ENCODE measurements at places on chromosomes 4 and X. TPM values are rescaled to one million over a fixed set of nuclear protein-coding genes. Genes with fewer than 3 reads are reported as not detected.
A peak's percentile ranks its signal among the peaks of the same experiment; 100 is the strongest.

The FREM3 gene
- not detected for polyA plus RNA-seq

The SHISA3 gene
- 0.09 TPM for polyA plus RNA-seq

The MAGED4 gene
- not detected for polyA plus RNA-seq

DNA sequence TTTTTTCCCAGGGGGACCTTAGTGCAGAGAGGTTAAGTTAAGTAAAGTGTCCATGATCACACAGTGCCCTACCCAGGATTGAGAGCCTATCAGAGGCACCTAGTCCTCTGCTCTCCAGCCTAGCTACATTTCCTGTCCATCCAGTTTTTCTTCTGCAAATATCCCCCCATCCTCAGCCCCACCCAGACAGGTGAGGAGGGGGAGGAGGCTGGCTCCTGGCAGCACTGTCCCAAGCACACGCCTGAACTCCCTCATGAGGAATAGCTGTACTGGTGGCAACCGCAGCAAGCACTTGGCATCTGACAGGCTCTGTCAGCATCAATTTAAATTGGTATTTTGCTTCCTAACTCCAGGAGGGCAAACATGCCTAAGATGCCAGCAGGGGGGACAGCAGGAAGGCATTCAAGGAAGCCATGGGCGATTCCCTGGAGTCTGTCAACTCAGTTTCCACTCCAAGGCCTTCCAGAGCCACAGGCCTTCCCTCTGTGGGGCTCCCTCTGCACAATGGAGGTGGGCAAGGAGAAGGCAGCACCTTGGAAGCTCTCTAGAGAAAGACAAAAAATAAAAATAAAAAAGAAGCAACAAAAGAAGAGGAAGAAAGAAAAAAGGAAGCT lies 6.4 kb upstream of the FRMPD3 start:
- no peaks in the 10 kb centered on the region for H3K4me1 ChIP-seq
- DNase-seq: no peak
- no peaks in the 10 kb centered on the region for H3K36me3 ChIP-seq
- no peak overlapping the region for H3K4me3 ChIP-seq
- H3K27ac ChIP-seq: no peak overlapping the region

GRCh38 chrX:71111921-71112431 lies 599 bp upstream of the IL2RG start:
- peaks cover 19% of the 10 kb centered on the region for H3K36me3 ChIP-seq
- peak; percentile 74 for DNase-seq
- H3K4me1 ChIP-seq: peaks cover 39% of the 10 kb centered on the region

- no peak overlapping the region for H3K27ac ChIP-seq
- no peaks in the 10 kb centered on the region for H3K27me3 ChIP-seq
- no peaks in the 10 kb centered on the region for H3K4me1 ChIP-seq
- H3K4me3 ChIP-seq: no peak overlapping the region
- H3K36me3 ChIP-seq: no peaks in the 10 kb centered on the region
- no peak for DNase-seq
These were observed 15.8 kb upstream of the GRSF1 start for GRCh38 chr4:70855464-70855863.
